Activated CD8-positive, alpha-beta T cell treated with anti-CD3 and anti-CD28 coated beads, Interleukin-2, amount 10 ng/mL, durations not matched to agents 7 days and 5 days (primary cell): ENCODE measurements at places on chromosomes 6 and 20. TPM values are rescaled to one million over a fixed set of nuclear protein-coding genes. Genes with fewer than 3 reads are reported as not detected.
A peak's percentile ranks its signal among the peaks of the same experiment; 100 is the strongest.

GRCh38 chr20:39983655-39984054, 705.4 kb downstream of the MAFB start:
- no peak overlapping the region for H3K27ac ChIP-seq
- no peak overlapping the region for H3K4me3 ChIP-seq
- H3K36me3 ChIP-seq = no peaks in the 10 kb centered on the region
- DNase-seq = no peak
- no peaks in the 10 kb centered on the region for H3K4me1 ChIP-seq

DNA sequence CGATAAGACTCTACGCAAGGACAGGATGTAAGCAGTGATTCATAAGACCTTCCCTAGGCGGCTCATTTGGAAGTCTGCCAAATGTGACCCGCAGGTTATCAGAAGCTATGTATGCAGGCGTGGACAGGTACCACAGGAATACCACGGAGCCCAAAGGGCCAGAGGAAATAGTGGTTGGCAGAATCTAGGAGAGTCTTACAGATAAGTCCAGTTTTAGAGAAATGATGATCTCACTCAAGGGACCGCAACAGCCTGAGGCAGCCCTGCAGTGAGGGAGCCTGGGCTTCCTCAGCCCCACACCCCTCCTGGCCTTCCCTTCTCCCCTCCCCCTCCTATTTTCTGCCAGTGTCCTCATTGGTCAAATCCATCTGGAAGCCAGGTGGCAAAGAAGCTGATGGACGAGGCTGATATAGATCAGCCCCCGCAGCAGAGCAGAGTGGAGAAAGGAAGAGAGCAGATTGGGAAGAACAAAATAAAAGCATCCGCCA, 110.6 kb downstream of the FNDC1 start:
- no peaks in the 10 kb centered on the region for H3K27me3 ChIP-seq
- no peak overlapping the region for H3K27ac ChIP-seq
- H3K4me1 ChIP-seq = no peaks in the 10 kb centered on the region
- DNase-seq = no peak
- H3K36me3 ChIP-seq = no peaks in the 10 kb centered on the region

- H3K27ac ChIP-seq = no peak overlapping the region
- H3K4me3 ChIP-seq = no peak overlapping the region
- H3K36me3 ChIP-seq = no peaks in the 10 kb centered on the region
- H3K27me3 ChIP-seq = peaks cover 2% of the 10 kb centered on the region
These were observed 522.5 kb downstream of the EPM2A start for GRCh38 chr6:145212813-145213212.

Gene MYBL2
- total RNA-seq = 129 TPM

Gene EPB41L2
- 23.6 TPM for total RNA-seq

Gene ADAM33
- total RNA-seq = not detected

Gene SPATS1
- total RNA-seq = not detected

Gene SYNGAP1
- 48.2 TPM for total RNA-seq

- H3K4me3 ChIP-seq = no peak overlapping the region
- peaks cover 5% of the 10 kb centered on the region for H3K27me3 ChIP-seq
- H3K27ac ChIP-seq = no peak overlapping the region
- DNase-seq = no peak
- no peaks in the 10 kb centered on the region for H3K36me3 ChIP-seq
These were observed 95.3 kb downstream of the TTLL2 start for GRCh38 chr6:167420177-167420576.

DNA sequence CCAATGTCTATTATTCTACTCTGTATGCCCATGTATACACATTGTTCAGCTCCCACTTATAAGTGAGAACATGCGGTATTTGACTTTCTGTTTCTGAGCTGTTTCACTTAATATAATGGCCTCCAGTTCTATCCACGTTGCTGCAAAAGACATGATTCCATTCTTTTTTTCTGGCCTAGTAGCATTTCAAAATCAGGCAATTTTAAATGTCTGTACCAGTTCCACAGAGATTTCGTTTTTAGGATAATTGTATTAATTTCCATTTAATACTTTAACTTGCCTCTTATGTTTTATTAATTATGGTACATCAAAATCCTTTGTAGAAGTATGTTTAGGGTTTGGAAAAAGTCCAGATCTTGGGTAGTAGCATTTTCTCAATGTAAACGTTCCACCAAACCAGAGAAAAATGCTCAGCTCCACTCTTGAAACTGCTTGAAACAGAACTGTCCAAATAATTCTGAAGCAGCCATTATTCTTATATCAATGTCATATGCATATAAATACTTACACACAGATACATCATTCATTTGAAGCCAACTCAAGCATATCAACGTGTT, 42.6 kb upstream of the PLEKHG1 start:
- H3K36me3 ChIP-seq = no peaks in the 10 kb centered on the region
- H3K4me3 ChIP-seq = no peak overlapping the region
- no peaks in the 10 kb centered on the region for H3K4me1 ChIP-seq
- no peak overlapping the region for H3K27ac ChIP-seq
- H3K27me3 ChIP-seq = peaks cover 15% of the 10 kb centered on the region

Gene POU3F2
- total RNA-seq = not detected

Gene CCR6
- 3.8 TPM for total RNA-seq

- no peak overlapping the region for H3K4me3 ChIP-seq
- no peaks in the 10 kb centered on the region for H3K36me3 ChIP-seq
- no peak overlapping the region for H3K27ac ChIP-seq
- peaks cover 29% of the 10 kb centered on the region for H3K27me3 ChIP-seq
These were observed 528 bp downstream of the NHSL1 start for GRCh38 chr6:138498629-138499302.

- no peaks in the 10 kb centered on the region for H3K27me3 ChIP-seq
- peaks cover 3% of the 10 kb centered on the region for H3K36me3 ChIP-seq
- peaks cover 23% of the 10 kb centered on the region for H3K4me1 ChIP-seq
- DNase-seq = no peak
- peak overlapping the region; percentile 88 for H3K4me3 ChIP-seq
These were observed 628 bp upstream of the ERGIC3 start for GRCh38 chr20:35541118-35541782.

DNA sequence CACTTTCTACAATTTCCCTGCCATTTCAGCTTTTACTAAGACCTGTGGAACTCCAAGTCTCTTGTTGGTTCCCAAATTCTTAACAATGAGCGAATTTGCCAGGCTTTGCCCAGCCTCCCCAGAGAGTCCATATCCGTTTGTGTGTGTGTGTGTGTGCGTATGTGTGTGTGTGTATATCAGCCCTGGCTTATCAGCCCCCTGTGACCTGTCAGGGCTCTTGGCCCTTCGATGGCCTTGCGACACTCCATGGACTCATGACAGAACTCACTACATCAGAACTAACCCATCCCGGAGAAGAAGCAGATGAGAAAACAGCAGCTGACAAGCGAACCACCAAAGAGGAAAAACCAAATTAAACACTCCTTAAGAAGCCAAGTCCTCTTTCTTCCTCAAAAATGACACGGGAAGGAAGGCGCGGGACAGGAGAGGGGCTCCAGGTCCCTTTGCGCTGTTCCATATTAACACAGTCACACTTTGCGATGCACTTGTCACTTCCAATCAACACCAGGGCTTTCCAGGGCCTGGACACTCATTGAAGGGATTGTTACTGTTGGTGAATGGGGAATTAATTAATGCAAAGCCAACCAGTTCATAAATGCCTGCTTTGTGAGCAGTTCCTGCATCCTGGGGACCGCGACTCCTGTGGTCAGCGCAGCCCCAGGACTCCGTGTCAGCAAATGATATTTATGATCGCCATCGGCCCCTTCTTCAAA, 524.0 kb downstream of the CD83 start:
- H3K4me1 ChIP-seq = peaks cover 15% of the 10 kb centered on the region
- H3K27ac ChIP-seq = no peak overlapping the region
- no peak for DNase-seq

DNA sequence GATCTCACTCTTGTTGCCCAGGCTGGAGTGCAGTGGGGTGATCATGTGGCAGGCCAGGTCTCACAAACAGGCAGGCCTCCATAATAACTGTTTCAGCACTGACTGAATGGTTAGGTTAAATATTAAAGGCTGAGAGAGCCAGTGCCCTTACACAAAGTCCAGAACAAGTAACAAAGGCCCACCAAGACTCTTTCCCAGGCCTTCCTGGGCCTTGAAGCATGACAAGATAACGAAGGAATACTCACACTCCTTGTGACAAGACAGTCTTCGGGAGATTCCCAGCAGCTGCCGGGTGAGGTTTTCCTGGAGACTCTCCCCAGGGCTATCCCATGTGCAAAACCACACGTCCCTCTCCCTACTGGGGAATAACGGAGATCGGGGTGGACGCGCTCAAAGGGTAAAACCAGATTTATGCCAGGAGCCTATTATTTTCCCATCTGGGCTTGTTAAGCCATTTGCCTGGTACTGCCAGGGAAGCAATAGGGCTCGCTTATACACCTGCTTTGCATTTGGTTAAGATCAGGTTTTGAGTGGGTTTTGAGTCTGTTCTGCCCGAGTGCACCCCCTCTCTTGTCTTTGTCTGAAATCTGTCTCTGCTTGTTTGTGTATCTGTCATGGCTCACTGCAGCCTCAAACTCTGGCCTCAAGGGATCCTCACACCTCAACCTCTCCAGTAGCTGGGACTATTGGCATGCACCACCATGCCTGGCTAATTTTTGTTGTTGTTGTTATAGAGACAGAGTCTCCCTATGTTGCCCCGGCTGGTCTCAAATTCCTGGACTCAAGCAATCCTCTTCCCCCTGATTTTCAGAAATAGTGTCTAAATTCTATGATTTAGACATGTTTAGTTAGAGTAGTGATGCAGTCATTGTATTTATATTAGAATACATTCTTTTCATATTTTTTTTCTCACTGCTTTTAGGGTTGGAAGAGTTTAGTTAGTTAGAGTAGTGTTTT, 1.4 kb upstream of the ENPP3 start:
- no peak overlapping the region for H3K4me3 ChIP-seq
- H3K27me3 ChIP-seq = peaks cover 3% of the 10 kb centered on the region
- H3K36me3 ChIP-seq = no peaks in the 10 kb centered on the region
- H3K4me1 ChIP-seq = no peaks in the 10 kb centered on the region
- no peak overlapping the region for H3K27ac ChIP-seq
- no peak for DNase-seq

DNA sequence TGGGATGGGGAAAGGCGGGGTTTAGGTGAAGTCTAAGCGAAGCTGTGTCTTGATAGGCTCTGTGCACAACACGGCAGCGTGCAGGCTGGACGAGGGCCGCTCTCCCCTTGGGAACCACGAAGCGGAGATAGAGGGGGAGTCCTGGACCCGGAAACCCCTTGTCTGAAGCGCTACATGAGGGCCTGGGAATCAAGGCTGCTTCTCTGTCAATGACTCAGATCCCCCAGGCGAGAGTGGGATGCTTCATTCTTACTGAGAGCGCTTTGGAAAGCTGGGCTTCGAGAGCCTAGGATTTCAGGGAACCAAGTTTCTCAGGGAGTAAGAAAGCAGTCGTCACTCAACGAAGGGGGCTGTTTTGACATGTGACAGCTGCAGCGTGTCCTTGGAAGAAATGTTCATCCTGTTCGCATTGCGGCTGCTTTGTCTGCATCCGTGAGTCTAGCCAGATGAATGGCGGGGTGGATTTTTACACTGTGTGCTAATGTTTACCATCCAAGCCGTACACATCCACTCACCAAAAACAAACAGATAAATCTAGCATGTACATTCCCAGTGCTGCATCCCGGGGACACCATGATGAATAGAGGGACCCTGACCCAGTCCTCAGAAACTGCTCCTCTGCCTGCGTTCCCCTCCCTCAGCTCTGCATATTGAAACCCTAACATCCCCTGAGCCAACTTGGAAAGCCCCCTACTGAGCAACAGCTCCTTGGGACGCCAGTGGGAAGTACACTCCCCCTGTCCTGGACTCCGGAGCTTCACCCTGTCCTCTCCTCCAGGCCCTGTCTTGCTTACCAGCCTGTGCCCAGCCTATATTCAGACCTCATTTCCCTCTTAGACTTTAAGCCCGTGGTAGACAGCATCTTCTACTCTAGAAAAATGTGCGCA, 24.5 kb upstream of the RTF2 start:
- H3K4me3 ChIP-seq = no peak overlapping the region
- H3K4me1 ChIP-seq = peaks cover 54% of the 10 kb centered on the region
- no peaks in the 10 kb centered on the region for H3K27me3 ChIP-seq
- peaks cover 55% of the 10 kb centered on the region for H3K36me3 ChIP-seq
- peak overlapping the region; percentile 22 for H3K27ac ChIP-seq

DNA sequence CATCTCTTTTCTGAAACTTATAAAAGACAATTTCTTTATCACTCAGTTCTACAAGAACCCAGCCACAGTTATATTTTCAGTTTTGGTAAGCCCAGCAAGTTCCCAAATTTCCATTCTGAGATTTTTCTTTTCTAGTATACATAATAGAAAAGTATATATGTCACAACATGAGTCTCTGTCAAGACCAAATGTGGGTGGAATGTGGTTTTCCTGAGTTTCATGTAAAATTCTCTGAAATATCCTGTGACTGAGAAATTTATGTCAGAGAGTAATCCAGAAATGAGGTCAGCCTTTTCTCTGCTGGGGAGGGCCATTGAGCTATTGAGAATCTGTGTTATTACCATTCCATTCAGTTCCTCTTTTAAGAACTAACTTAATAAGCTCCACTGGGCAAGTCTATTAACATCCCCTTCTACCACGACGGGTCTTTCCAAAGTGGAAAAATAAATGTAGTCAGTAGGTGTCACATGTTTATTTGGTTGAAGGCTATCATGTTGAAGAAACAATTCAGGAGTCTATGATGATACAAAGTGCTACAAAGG, 100.7 kb upstream of the HMGN3 start:
- no peaks in the 10 kb centered on the region for H3K36me3 ChIP-seq
- no peaks in the 10 kb centered on the region for H3K4me1 ChIP-seq
- no peak overlapping the region for H3K4me3 ChIP-seq
- peaks cover 2% of the 10 kb centered on the region for H3K27me3 ChIP-seq
- no peak for DNase-seq
- no peak overlapping the region for H3K27ac ChIP-seq

GRCh38 chr6:169445227-169445626, 191.6 kb upstream of the THBS2 start:
- no peaks in the 10 kb centered on the region for H3K4me1 ChIP-seq
- H3K4me3 ChIP-seq = no peak overlapping the region
- no peak for DNase-seq
- H3K36me3 ChIP-seq = no peaks in the 10 kb centered on the region
- no peak overlapping the region for H3K27ac ChIP-seq

Gene ENPP1
- total RNA-seq = 0.29 TPM
